ENCODE measurements at places on chromosomes 5 and 9.

- peak; percentile 85 for DNase-seq
Measured at GRCh38 chr9:112754578-112754977, 4.0 kb downstream of the SNX30 start.

DNA sequence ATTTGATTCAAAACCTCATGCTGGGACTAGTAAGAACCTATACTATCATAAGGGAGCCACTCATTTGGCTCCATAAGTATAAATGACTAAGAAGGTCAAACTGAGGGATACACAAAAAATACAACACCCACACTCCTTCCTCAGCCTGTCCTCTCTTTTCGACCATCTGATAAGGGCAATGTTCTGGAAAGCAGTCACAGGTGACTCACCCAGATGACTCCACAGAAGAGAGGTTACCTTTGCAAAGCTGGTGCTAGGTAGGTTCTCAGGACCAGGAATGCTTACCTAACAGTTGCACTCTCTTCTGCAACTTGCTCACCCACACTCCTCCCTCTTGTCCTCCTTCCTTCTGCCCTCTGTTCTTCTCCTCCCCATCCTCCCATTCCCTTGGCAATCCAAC lies 32.9 kb downstream of the LHFPL2 start:
- no peak for DNase-seq

- DNase-seq: no peak
Measured at GRCh38 chr5:173468821-173469251, 140.6 kb upstream of the STC2 start.

- no peak for DNase-seq
Measured at GRCh38 chr9:133862585-133863256, 124.6 kb upstream of the SARDH start.

DNA sequence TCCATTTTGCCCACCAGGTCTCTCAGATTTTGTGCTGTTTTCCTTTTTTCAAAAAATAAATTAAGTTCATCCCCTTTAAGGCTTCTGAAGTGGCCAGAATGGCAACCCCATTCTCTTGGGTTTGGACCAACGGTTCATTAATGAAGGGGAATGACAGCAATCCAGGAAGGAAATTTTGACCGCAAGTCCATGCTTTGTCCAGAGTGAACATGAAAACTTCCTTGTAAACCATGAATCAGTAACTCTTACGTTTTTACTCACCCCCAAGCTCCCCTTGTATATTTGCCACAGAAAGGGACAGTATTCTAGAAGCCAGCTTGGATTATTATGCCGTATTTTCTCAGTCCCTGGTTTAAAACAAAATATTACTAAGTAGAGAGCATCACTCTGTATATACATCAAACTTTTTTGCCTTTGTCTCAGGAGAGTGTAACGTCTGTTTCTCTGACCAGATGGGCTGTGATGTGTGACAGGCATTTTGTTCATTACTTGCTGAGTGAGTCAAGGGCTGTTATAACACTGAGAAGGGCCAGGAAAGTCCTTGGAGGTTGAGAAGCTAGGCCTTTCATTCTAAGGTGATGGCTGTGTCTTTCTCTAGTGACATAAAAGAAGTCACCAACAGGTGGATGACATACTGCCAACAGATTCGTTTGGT lies 148.2 kb downstream of the SMARCA2 start:
- DNase-seq: no peak

GRCh38 chr5:152990649-152991048 lies 499.8 kb upstream of the GRIA1 start:
- no peak for DNase-seq

DNA sequence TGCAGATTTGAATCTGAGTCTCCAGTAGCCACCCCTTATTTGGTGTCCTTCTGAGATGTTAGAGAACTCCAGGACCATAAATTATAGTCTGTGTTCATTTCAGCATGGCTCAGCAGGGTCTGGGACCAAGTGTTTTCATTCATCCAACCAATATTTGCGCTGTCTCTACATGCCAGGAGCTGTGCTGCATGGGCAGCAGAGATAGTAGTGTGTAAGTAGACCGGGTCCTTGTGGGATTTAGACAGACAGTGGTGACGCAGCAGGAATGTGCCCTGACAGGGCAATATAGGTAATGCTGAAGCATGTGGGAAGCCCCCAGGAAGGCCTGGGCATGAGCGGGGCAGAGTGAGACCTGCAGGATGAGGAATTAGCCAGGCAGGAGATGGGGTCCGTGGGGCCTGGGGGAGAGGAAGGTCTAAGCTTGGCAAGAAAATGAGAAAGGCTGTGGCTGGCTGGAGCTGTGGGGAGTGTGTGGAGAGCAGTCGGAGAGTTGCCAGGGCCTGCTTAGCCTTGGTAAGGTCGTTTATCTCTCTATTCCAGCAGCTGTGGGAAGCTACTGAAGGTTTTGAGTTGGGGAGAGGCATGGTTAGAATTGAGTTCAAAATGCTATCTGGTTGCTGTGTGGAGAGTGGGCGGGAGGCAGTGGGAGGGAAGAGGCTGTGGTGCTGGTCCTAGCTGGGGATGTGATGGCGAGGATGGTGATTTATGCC lies 16.8 kb downstream of the STXBP1 start:
- no peak for DNase-seq

DNA sequence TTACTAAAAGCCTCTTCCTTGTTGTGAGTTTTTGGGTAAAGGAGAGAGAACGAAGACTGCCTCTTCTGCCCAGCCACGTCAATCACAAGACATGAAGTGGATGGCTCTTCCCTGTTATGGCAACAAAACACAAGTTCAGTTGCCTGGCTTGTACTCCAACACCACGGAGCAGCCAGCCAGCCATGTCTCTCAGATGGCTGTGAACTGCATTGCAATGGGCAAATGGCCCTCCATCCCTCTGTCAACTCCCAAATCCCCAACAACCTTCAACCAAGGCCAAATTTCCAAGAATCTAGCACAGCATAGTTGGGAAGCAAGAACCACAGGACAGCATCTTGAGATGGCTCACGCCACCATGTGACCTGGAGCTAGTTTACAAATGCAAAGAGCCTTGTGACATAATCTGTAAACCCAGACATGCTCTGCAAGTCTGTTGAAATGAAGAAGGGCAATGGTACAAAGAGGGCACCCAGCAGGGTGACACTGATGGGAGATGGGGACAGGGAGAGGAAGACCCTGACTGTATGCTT lies 53.9 kb downstream of the ZNF366 start:
- no peak for DNase-seq

- DNase-seq: no peak
Measured at GRCh38 chr5:145360936-145361335, 474.2 kb downstream of the PRELID2 start.

DNA sequence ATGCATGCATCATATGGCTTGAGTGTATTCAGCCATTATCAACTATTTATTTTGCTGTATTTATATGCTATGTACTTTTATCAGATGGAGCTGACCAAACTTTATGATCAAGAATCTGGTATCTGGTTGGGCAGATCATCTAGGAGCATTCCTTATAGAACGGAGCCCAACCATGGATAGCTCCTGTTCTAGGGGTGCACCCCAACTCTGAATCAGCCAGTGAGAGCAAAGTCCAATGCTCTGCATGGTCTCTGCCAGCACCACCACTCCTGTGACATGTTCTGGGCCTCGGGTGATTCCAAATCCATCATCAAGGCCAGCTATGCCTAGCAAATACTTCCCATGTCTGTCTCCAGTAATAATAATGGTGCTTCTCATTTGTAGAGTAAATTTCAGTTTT lies 517.5 kb downstream of the AGTPBP1 start:
- no peak for DNase-seq

DNA sequence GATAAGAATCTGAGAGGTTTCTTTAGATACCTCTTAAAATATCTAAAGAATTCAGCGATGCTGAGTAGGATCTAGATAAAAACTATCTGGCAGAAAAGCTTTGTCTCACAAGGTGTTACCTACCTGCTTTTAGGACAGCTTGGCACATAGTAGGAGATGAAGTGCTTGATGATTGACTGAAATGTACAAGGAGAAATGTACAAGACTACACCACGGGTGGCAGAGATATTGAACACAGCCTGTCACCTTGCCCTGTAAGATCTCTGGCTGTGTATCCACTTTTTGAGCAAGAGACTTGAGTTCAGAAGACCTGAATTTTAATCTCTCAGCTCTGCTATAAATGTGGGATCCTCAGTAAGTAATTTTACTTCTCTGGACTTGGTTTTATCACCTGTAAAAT lies 15.7 kb downstream of the ALDOB start:
- no peak for DNase-seq

DNA sequence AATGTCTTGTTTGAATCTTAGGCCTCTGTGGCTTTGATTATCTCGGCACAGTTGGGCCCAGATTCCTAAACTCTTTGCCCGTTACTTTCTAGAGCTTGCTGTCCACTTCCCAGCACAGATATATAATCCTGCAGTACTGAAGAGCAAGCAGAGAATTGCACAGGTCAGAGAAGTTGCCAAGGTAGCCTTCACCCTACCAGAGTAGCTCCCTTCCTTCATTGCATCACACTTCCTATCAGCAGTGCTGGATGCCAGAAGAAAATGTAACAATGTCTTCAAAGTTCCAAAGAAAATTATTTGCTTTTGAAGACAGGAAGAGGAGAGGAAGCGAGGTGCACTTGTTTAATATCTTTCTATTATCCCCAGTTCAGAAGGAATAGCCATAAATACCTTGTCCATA lies 38.1 kb upstream of the SPATA31D4 start:
- DNase-seq: no peak

All from activated CD4-positive, alpha-beta T cell treated with anti-CD3 and anti-CD28 coated beads, Interleukin-2, amount 10 ng/mL, durations not matched to agents 24 days and 14 days (primary cell).